ENCODE measurements at places on chromosomes 3 and 15.

DNA sequence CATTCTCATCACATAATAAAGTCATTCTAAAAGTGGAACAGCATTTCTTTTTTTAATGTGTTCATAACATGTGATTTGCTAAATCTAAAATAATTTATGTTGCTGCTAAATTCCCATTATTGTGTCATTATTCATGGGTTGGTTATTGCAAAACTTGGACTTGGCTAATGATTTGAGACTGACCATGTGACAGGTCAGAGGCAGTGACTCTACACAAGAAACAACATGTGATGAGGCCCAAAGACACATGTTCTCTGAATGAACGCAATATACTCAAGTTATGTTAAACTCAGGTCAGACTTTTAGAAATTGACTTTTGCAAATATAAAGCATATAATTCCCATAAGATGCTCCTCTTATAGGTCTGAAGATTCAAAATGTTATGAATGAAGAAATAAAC is 566.1 kb downstream of the TBL1XR1 start:
- DNase-seq: no peak

DNA sequence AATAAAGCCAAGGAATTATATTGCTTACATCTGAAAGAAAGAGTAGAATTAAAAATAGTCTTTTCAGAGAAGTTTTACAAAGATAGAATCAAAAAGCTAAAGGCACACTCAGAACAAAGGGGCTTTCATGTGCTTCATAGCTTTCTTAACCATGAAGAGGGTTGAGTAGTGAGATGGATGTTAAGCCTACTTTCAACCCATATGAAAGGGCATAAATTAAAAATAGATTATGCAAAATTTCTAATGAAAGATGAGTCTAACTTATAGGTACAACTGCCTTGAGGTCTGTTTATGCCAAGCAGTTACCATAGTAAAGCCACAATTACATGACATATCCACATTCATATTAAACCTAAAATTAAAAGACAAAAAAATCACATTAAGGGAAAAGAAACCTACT is 223.3 kb upstream of the ARHGEF26 start:
- no peak for DNase-seq

DNA sequence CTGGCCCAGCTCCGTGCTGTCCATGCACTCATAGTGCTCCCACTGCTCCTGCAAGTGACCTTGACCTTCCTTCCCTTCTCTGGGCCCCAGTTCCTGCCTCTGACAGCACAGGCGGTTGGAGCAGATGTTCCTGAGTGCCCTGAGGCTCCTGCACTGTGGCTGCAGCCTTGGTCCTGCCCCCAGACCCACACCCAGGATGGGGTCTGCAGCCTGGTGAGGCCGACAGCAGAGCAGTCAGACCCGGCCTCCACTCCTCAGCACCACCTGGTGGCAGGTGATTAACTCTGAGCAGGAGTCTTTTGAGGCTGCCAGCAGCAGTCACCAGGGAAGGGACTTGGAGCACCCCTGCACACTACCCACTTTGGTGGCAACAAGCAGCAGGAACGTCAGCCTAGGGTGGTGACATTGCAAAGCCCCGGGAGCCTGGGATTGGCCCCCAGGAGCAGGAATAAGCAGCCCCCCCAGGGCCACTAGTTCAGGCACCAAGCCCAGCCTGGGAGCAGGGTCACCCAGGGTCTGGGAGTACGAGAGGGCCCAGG is 64.6 kb downstream of the CYP11A1 start:
- DNase-seq: peak; percentile 68

GRCh38 chr15:35549567-35549966 is 3.6 kb upstream of the DPH6 start:
- DNase-seq: no peak

DNA sequence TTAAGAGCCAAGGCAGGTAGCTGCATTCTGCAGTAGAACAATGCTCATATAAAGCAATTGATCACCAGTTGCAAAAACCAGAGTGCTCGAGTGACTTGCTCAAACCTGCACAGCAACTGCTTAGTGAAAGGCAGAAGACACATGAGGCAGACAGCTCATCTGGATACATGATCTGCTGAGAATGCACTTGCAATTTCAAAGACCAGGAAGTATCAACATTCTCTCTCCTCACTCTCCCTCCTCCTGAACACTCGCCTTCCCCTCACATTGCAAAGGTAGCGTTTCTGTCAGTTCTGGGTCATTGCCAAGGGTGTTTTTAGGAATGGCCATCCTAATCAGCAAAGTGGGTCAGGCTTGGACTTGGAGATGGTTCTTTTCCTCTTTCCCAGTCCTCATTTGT is 61.0 kb downstream of the BFSP2 start:
- DNase-seq: peak; percentile 79

DNA sequence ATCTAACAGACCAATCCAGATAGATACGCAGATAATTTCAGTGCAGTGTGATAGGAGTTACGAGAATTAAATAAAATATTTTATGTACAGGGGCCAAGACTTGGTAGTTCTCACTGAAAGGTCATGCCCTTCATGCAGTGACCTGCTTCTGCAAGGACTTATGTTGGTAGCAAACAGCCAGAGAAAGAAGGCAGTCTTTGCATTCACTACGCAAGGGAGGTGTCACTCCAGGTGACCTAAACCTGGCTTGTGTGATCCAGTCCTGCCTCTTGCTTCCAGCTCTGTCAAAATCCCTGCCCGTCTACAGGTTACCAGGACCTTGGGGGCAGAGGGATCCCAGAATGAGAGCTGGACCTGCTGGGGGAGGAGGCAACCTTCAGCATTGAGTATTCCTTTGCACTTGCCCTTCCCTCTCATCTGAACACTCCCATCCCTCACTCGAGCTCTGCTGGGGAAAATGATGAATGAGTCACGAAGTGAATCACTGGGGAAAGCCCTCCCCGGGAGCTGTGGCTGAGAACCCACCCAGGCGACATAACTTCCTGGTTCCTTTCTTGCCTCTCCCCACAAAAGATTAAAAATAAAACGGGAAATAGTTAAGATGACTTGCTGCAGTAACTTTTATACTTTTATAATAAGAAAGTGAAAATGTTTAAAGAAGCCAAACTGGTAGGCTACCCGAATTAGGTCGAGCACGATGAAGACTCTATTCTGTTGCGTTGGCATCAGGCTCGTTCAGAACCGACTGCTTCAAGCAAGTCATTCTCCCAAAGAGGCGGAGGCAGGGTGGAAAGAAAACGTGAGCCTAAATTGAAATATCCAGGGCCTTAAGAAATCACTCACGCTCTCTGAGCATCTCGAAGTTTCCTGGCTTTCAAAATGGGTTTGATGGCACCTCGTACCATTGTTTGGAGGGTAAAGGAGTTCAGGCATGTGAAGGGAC is 216.1 kb downstream of the SLCO3A1 start:
- no peak for DNase-seq

DNA sequence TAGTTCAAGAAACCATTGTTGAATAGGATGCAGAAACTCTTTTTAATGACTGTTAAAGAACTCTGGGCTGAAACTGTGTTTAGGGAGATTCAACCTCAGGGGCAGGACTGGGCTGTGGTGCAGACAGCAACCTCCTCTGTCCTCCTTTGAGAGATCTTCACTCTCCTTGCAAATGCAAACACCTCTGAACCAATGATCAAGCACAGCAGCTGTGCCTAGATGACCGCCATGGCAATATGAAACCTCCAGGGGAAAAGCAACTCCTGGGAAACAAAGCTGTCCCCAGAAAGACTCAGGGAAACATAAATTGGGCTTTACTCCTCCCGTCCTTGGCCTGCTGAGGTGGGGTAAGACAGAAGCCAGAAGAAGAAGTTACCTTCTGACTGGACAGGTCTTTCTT is 52.6 kb downstream of the TBC1D2B start:
- no peak for DNase-seq

GRCh38 chr3:94429517-94429916 is 366.7 kb downstream of the NSUN3 start:
- no peak for DNase-seq

GRCh38 chr3:141408596-141408995 is 40.3 kb downstream of the ZBTB38 start:
- DNase-seq: no peak

DNA sequence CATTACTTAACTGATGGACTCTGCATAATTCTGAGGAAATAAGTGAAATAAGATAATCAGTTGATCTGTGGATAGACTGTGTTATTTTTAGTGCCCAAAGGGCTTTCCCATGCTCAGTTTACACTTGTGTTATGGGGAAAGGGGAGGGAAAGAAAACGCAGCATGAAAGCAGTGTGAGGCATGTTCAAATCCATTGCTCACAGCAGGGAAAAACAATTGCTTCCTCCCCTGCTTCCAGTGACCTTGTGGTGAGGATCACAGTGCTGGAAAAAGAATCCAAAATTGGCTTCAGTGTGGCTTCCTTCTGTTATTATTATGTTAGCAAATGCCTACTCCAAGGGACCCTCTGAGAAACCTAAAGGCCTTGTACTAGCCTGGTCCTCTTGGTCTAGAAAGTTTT is 285.1 kb upstream of the CDIN1 start:
- no peak for DNase-seq

DNA sequence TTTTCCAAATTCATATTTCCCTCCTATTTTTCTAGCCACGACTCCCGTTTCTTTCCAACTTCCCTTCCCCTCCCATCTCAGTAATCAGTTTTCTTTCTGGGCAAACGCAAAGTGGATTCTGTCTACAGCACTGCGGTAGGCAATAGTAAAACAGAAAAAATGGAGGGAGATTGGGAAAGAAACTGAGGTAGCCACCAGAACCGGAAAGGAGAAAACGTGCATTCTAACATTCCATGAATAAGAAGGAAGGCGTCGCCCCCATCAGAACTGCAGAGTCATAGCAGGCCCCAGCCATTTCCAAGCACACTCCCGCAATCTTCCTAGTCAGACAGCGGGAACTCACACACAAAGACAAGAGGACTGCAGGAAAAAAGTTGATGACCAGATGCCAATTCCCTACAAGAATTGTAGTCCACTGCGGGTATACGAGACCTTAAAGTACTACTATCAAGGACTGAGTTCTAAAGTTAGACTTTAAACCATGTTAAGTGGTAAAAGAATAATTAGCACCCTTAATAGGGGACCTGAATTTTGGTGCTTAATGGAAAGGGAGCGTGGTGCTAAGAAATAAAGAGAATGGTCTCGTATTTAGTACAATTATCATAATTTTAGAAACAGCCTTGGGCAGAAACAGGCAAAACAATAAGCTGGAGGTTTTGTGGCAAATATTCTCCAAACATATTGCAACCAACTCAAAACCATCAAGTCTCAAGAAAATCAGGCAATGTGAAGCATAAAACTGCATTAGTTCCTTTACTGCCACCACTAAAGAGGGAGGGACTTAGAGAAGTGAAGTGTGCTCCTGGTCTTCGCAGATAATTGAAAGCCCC is 1.4 kb downstream of the PFN2 start:
- no peak for DNase-seq

- peak; percentile 74 for DNase-seq
Observed at GRCh38 chr3:142863010-142863817, 25.7 kb downstream of the PCOLCE2 start.

- no peak for DNase-seq
Observed at GRCh38 chr3:99982650-99983049, 131.7 kb downstream of the FILIP1L start.

DNA sequence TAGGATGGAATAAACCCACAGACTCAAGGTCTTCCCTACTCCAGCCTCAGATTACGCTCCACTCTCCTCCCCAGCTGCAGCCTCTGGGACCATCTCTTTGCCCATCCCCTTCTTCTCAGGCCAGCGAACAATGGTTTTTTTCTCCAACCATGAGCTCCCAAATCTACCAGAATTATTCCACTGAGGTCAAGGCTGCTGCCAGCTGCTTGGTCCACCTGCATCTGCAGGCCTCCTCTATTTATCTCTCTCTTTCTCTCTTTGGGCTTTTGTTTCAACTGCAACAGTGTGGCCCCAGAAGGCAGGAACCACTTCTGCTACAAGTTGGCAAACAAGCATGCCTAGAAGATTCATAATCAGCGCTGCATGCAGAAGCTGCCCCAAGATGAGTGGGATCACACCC is 19.1 kb downstream of the CHRM5 start:
- DNase-seq: no peak

GRCh38 chr3:81980596-81981494 is 219.4 kb upstream of the GBE1 start:
- peak; percentile 23 for DNase-seq

GRCh38 chr15:37582852-37583251 is 351.6 kb upstream of the TMCO5A start:
- DNase-seq: no peak

GRCh38 chr3:108031895-108032294 is 58.9 kb downstream of the CD47 start:
- DNase-seq: no peak

- DNase-seq: no peak
Observed at GRCh38 chr3:157071744-157072525, 88.0 kb downstream of the CCNL1 start.

GRCh38 chr15:29922191-29922590 is 99.9 kb upstream of the TJP1 start:
- DNase-seq: no peak

- DNase-seq: peak; percentile 80
Observed at GRCh38 chr3:129121792-129122411, at the start of gene RAB43. TSS of gene RAB43 (minus strand) at chr3:129121804. CDS start at chr3:129121489, 315 bp downstream.

GRCh38 chr15:66644869-66645268 is 57.2 kb upstream of the SMAD6 start:
- no peak for DNase-seq

DNA sequence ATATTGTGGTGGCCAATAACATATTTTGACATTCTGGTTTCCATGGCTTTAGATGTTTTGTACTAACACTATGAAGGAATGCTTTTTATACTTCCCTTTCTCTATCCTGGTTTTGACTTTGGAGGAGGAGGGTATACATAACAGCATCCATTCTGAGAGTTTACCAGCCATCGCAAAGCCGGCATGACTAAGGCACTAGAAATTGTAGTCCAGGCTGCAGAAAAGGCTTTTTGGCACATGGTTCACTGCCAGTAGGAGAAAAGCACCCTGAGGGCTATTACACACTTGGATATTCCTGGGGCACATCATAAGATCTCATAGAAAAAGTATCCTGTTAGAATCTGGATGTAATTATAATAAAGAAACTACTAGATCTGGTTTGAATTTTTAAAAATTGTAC is 101.8 kb downstream of the STT3B start:
- no peak for DNase-seq

GRCh38 chr15:96274698-96275097 is 55.8 kb upstream of the NR2F2 start:
- DNase-seq: no peak

- no peak for DNase-seq
Observed at GRCh38 chr3:114019486-114019885, 36.8 kb downstream of the CCDC191 start.

GRCh38 chr15:93460717-93461116 is 371.7 kb upstream of the RGMA start:
- DNase-seq: no peak

DNA sequence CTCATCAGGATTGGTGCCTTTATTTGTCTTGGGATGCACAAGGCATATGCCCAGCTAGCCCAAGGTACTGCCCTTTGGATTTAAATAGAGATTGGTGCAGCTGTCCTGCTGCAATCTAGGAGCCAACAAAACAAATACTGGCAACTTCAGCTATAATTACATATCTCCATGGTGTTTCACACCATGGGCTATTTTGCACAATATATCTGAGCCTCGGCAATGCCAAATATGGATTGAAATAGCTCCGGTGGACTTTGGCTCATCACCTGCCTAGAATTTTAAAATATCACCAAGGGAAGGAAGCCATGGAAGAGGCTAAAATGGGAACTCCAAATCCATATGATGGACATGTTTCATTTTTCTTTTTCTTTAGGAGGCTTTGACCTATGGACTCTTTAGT is 367.8 kb upstream of the UMPS start:
- no peak for DNase-seq

- DNase-seq: no peak
Observed at GRCh38 chr15:61146931-61147230, 82.2 kb downstream of the RORA start.

Data from RPMI8226 (cell line).